ENCODE measurements at places on chromosomes 1 and 21. TPM values are rescaled to one million over a fixed set of nuclear protein-coding genes. Genes with fewer than 3 reads are reported as not detected.

FCRL3 gene
- total RNA-seq = not detected

RHBDL2 gene
- total RNA-seq = 3.8 TPM

NUP133 gene
- 32.1 TPM for total RNA-seq

CFHR1 gene
- 0.18 TPM for total RNA-seq

TAF13 gene
- total RNA-seq = 172 TPM

PROX1 gene
- total RNA-seq = under 0.01 TPM

PERM1 gene
- not detected for total RNA-seq

ESPN gene
- total RNA-seq = 0.05 TPM

C1orf74 gene
- total RNA-seq = 2.4 TPM

GBP4 gene
- total RNA-seq = 0.32 TPM

ZNF683 gene
- not detected for total RNA-seq

MAN1C1 gene
- 0.65 TPM for total RNA-seq

SLC6A17 gene
- 0.60 TPM for total RNA-seq

LY9 gene
- total RNA-seq = not detected

SLC35F3 gene
- total RNA-seq = 0.30 TPM

FBLIM1 gene
- total RNA-seq = 141 TPM

KCNT2 gene
- total RNA-seq = 4.8 TPM

ADAMTSL4 gene
- total RNA-seq = 2.7 TPM

SHE gene
- total RNA-seq = 0.05 TPM

LCE1B gene
- not detected for total RNA-seq

B4GALT2 gene
- 78.9 TPM for total RNA-seq

CFAP126 gene
- not detected for total RNA-seq

SPRR3 gene
- not detected for total RNA-seq

SLAMF6 gene
- not detected for total RNA-seq

FAM72C gene
- total RNA-seq = 0.42 TPM

DNAJC6 gene
- total RNA-seq = 2.0 TPM

GRHL3 gene
- not detected for total RNA-seq

All from smooth muscle cell of the umbilical artery (primary cell).